ENCODE measurements at places on chromosomes 16 and 17.

DNA sequence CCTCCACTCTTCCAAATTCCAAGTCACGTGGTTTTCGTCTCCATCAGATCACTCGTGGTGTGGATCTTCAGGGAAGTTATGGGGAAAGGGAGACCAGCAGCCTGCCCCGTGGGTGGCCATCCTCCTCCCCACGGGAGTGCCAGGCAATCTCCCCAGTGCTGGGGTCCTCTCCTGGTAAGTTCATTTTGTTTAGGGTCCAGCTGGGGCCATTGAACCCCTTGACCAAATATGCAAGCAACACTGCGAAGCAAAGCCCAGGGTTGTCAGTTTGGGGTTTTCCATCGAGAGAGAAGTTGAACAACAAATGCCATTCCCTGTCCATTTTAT is 4.1 kb upstream of the LCMT1 start:
- DNase-seq = no peak

GRCh38 chr16:30805056-30805369 is 18.0 kb upstream of the ZNF629 start:
- DNase-seq = no peak

DNA sequence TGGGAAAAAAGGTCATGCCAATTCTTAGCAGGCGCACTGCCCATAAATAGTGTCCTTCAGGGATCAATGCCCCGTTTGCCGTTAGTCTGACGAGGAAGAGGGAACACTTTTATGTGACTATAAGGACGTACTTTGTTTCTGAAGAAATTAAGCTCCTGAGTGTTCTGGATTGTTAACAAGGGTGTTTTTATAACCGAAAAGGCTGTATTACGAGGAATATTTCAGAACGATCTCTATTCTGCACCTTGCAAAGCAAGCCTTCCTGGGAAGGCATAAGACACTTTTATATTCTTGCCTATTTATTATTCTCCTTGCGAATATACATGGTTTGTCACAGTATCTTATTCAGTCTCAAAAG is 24.5 kb upstream of the SYT17 start:
- DNase-seq = no peak

DNA sequence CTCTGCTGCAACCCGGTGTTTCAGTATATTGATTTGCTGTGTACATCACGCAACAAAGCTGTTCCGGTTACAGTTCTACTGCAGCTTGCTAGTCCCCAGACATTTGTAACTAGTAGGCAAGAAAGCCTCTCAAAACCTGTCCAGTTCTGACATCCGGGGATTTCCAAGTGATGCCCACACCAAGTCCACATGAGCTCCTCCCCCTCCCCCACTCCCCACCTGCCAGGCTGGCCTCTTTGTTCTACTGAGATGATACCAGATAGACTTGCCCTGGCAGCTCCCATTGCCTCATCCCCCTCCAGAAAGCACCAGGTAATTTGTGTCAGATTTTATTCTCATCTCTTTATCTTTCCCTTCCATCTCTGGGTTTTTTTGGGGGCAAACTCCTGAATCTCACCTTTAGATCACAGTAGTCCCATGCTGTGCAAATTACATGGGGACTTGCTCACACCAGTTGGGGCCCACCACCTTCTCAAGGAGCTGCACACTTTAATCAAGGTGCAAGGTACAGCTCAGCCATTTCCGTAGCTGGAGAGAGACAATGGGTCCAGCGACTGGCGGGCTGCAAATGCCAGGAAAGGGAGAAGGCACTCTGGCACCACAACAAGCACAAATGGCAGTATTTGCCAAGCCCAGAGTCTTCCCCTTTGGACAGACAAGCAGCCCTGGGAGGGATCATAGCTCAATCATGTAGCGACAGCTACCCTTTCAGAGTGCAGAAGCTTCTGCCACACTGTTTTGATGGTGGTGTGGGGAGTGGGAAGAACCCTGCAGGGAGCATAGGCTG is 183.1 kb downstream of the CYLD start:
- no peak for DNase-seq

GRCh38 chr17:29091606-29092289 is 48.8 kb downstream of the PIPOX start:
- no peak for DNase-seq

DNA sequence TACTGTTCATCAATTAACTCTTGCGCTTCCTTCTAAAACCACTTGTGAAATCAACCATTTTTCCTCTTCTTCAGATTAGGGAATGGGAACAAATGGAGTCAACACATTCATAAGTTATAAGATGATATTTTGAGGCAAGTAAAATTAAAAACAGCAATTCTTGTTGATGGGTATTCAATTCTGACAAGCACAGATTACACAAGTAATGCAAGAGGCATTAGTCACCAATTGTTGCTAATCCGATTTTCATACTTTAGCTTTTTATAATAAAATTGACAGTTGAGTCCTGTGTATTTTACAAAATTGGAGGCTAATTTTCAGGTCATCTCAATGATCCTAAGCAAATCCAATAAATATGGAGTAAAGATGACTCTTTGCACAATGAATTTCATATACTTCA is 918.4 kb upstream of the SOX9 start:
- DNase-seq = no peak
